ENCODE measurements at places on chromosomes 12 and 14. TPM values are rescaled to one million over a fixed set of nuclear protein-coding genes. Genes with fewer than 3 reads are reported as not detected.

- peak; percentile 86 for DNase-seq
Measured at GRCh38 chr12:113196990-113197389, 11.5 kb downstream of the RITA1 start.

GRCh38 chr14:21097636-21098075 is 799 bp downstream of the ZNF219 start:
- DNase-seq, result peak; percentile 84

GRCh38 chr12:5114436-5114835 is 70.8 kb downstream of the KCNA5 start:
- no peak for DNase-seq

- DNase-seq, result no peak
Measured at GRCh38 chr14:37453985-37454384, 141.1 kb downstream of the FOXA1 start.

DNA sequence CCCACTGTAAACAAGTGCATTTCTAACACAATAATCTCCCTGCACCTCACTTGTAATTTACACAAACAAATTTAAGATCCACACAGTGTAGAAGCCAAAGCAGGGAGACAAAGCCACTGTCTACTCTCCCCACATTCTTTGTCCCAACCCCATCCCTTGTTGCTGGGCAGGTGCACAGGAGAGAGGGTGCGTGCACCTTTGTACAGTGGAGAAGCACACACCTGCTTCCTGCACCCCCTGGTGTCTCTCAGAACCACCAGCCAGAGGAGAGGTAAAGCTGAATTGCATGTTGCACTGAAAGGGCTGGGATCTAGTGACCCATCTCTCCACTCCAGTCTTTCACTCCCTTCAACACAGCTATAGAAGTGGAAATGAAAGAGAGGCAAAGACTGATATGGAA is 51.4 kb upstream of the IFNG-AS1 start:
- no peak for DNase-seq

DNA sequence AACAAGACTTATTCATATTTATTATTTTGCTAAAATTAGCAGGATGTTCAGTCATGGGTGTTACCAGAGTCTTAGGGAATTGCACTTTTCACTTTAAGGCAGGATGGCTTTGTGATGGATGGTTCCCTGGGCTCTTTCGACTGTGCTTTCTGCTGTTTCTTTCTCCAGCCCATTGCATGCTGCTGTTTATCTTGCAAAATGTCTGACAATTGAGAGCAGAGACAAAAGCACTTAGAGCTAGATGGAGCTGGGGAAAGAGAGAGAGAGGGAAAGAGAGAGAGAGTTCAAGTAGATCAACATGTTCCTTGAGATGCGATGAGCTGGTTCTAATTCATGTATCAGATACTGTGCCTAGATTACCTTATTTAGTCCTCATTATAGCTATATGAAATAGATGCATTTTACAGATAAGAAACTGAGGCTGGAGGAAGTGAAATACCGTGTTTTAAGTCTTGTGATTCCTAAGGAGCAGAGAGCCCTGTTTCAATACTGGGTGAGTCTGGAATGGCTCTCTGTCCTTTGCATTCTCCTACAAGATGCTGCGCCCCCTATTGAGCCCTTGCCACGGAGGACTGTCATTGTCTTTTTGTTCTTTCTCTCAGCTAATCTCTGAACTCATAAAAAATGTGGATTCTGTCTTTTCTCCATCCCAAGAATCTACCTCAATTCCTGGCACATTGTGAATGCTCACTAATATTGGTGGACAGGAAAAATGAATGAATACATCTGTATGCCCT is 227.9 kb downstream of the ALG10B start:
- DNase-seq, result peak; percentile 84

GRCh38 chr12:28027947-28028724 is 55.6 kb upstream of the PTHLH start:
- no peak for DNase-seq

DNA sequence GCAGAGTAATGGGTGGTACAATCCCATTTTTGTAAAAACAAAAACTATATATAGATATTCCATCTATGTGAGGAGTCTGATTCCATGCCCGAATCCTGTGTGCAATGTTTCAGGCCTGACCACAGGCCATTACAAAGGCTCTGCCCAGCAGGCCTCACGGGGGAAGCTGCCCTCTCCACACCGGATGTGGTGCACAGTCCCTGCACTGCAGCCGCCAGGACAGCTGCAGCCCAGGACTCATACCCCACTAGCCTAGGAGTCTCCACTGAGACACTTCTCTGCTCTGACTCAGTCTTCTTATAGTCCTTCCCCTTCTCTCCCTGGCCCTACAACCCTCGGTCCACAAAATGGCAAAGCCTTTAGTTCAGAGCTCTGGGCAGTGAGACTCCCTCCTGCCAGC is 190.4 kb downstream of the PPM1H start:
- DNase-seq, result no peak

DNA sequence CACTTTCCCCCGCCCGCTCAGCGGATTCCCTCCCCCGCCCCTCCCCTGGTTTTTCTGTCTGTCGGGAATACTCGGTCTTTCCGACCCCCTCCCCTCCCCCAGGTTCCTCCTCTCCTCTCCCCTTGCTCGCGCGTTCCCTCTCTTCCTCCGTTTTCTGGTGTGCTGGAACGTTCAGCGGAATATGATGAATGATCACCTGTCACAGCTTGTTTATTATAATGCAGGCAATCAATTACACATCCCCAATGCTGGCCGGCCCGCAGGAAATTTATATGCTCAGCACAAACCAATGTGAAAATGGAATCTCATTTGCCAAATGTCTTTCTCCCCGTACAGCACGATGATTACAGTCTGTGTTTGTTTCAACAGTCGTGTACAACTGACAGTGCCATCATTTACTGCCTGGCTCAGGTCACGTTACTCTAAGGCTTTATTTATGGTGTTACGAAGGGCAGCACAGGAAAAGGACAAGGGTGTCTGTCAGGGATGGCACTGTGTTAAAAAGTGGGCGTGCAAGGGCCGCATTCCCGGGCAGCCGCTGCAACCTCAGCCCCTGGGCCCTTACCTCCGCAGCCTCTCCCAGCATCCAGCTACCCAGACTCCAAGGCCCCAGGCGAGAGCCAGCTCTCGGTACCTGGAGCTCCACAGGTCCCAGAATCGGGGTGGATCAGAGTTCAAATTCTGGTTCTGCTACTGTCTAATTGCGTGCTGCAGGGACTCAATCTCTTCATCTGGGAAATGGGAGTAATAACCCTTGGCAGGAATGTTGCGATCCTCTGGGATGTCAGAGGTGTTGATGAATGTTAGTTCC is 24.7 kb upstream of the MAP1LC3B2 start:
- peak; percentile 57 for DNase-seq

DNA sequence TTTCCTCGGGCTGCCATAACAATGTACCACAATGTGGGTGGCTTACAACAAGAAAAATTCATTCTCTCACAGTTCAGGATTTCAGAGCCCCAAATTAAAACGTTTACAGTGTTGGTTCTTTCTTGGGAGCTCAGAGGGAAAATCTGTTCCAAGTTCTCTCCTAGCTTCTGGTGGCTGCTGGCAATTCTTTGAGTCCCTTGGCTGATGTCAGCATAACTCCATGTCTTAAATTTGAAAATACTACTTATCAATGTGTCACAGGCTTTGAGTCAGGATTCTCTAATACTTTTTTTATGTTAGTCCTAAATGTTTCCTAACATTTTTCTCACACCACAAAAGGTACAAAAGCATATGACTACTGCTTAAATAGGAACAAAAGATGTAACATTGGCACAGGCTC is 198.4 kb upstream of the ATXN7L3B start:
- no peak for DNase-seq

- DNase-seq, result peak; percentile 29
Measured at GRCh38 chr12:3047961-3048360, 29.2 kb upstream of the TSPAN9 start.

DNA sequence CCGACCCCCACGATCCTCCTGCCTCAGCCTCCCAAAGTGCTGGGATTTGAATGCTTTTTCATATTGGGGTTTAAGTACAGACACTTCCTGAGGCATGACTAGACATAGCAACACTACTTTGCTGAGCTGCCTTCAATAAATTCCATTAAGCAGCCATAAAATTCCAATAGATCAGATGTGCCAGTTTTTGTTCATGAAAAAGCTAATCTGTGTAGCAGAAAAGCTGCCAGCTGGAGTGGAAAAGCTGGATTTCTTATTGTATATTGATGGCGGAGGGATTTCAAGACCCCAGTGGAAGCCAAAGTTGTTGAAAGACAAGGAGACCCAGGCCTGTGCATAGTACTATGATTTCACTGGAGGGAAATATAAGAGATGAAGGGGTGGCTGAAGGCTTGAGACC is 209.0 kb upstream of the NUDT4 start:
- no peak for DNase-seq

GRCh38 chr14:21498540-21499526 is 12.3 kb downstream of the METTL3 start:
- peak; percentile 95 for DNase-seq

GRCh38 chr12:524167-524951 is 64.6 kb downstream of the B4GALNT3 start:
- DNase-seq, result no peak

GRCh38 chr12:59069516-59069915 is 149.2 kb upstream of the LRIG3 start:
- DNase-seq, result no peak

- no peak for DNase-seq
Measured at GRCh38 chr12:117863002-117863709, 105.6 kb downstream of the KSR2 start.

DNA sequence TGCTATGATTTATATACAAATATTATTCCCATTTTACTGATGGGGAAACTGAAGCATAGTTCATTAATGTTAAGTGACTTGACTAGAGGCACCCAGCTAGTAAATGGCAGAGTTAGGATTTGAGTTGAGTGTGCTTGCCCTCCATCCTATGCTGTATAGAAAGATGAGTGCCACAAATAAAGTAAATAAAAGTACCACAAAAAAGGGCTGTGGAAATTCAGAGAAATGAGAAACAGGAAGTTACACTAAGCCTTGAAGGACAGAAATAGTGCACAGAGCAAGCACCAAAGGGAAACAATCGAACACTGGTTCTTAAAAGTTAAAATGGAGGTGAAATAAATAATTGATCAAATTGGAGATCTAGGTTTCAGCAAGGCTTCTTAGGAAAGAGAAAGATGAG is 9.2 kb upstream of the ABCD2 start:
- DNase-seq, result no peak

- peak; percentile 43 for DNase-seq
Measured at GRCh38 chr12:26863515-26863914, 30.5 kb upstream of the ITPR2 start.

Gene GLT1D1
- total RNA-seq, result 4.4 TPM

Gene C12orf54
- total RNA-seq, result not detected

Gene HOXC9
- total RNA-seq, result not detected

Gene FAM216A
- 27.1 TPM for total RNA-seq

Gene TMEM233
- 0.24 TPM for total RNA-seq

Gene LHX5
- total RNA-seq, result not detected

Gene TOMM20L
- total RNA-seq, result not detected

Gene PAN2
- total RNA-seq, result 35.7 TPM

Gene PIANP
- total RNA-seq, result 2.2 TPM

Gene AKAP5
- 3.2 TPM for total RNA-seq

Gene PLEKHD1
- total RNA-seq, result 0.28 TPM

Gene ENDOU
- total RNA-seq, result not detected

Gene KRT1
- not detected for total RNA-seq

Gene CPNE8
- total RNA-seq, result 8.6 TPM

Gene SLC17A8
- total RNA-seq, result not detected

Gene TSPAN9
- 17.2 TPM for total RNA-seq

Gene MYH6
- total RNA-seq, result 0.23 TPM

Gene OXA1L
- 91.7 TPM for total RNA-seq

Gene MYF6
- not detected for total RNA-seq

Gene ARHGEF40
- 44.6 TPM for total RNA-seq

Gene PCED1B
- 5.1 TPM for total RNA-seq

All from GM23338 (cell line).